ENCODE measurements at places on chromosomes 2 and 18. TPM values are rescaled to one million over a fixed set of nuclear protein-coding genes. Genes with fewer than 3 reads are reported as not detected.

GRCh38 chr2:97754690-97755346 lies 41.4 kb downstream of the ZAP70 start:
- DNase-seq = no peak

DNA sequence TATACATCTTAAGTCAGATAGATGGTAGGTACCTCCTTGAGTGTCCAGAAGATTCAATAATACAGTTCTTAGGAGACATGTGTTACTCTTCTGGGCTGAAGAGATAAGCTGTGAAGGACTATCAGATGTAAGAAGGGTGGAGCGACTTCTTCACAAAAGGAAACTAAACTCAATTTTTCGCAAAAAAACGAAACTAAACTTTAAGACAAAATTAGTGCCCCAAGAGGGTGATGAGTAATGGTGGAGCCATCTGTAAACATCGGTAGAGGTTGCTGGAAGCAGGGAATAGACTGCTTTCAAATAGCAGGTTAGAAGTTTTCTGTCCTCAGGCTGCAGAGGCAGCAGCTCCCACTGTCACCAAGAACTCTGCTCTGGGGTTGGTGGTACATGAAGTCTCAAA lies 111.6 kb upstream of the TACR1 start:
- DNase-seq = no peak

GRCh38 chr2:42156721-42157120 lies 12.4 kb upstream of the EML4 start:
- no peak for DNase-seq

DNA sequence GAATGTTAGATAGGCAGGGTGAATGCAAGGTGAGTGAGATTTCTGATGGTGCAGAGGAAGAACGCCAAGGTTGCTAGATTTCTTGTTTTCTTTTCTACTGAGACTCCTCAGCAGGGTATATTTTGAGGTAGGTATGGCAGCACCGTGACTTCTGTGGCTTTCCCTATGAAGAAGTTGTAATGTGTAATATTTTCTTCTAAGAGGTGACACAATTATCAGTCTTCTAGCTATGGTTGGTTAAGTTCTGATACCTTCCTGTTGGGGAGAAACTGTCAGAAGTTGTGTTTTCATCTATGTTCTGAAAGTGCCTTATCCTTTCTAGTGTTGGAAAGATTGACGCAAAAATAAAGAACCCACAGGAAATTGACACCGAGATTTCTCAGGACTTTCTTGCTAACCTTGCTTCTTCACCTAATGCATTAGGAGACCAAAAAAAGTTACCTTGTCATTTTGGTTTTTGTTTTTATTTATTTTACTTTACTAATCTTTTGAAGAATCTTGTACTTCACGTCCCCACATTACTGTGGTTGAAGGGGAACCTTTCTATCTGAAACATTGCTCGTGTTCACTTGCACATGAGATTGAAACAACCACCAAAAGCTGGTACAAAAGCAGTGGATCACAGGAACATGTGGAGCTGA lies 11.9 kb downstream of the IL18R1 start:
- no peak for DNase-seq

Gene HAAO
- total RNA-seq = 6.4 TPM

- DNase-seq = peak; percentile 16
These were observed 187.0 kb downstream of the HAUS1 start for GRCh38 chr18:46291149-46291548.

DNA sequence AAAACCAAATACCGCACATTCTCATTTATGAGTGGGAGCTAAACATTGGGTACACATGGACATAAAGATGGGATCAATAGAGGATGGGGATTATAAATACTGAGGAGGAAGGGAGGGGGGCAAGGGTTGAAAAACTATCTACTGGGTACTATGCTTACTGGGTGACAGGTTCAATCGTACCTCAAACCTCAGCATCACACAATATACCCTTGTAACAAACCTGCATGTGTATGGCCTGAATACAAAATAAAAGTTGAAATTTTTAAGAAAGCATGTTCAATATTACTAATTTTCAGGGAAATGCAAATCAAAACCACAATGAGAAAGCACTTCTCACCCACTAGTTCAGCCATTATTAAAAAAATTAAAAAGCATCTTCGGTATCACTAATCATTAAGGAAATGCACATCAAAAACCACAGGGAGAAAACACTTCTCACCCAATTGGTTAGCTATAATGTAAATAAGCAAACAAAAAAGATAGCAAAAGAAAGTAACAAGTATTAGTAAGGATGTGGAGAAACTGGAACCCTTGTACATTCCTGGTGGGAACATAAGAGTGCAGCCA lies 99.3 kb upstream of the STON1 start:
- DNase-seq = no peak

GRCh38 chr2:149906886-149907285 lies 319.3 kb upstream of the MMADHC start:
- DNase-seq = no peak

Gene CNTNAP5
- total RNA-seq = not detected

Gene CCDC121
- total RNA-seq = 4.2 TPM

DNA sequence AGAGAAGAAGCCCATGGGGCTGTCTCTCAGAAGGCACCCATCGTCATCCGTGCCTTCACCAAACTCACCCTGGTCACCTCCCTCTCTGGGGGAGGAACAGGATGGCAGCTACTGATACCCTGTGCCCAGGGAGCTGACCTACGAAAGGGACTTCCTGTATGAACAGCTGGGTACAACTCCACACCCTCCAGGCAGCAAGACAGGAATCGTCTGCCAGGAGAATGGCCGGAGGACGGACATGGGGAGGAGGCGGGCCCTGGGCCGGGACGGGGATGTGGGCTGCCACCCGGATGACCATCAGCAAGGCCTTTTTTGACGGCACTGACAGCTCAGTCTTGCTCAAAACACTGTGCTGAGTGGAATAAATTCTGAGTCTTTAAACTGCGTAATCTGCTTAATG lies 243.6 kb downstream of the HDAC4 start:
- DNase-seq = peak; percentile 62

DNA sequence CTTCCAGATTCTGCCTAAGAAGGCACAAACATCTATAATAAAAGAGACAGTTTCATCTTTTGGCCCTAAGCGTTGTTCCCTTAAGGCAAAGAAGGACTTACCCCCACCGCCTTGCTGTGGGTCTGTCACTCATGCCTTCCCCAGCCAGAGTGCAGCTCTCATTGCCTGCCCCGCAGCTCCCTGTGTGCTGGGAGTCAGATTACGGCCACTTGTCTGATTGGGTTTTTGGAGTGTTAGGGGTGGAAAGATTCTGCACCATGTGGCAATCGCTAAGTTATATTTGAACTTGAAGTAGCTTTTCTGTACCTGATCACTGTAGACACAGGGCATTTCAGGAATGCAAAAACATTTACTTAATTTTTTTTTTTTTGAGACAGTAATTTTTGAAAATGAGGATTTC lies at the start of gene AQP4:
TSS of gene AQP4 (minus strand) at position 151 of the 400 bp plus-strand sequence. CDS start at position 133, 18 bp downstream.
- DNase-seq = peak; percentile 82

- DNase-seq = no peak
These were observed 123.1 kb downstream of the PRPF40A start for GRCh38 chr2:152594022-152594766.

GRCh38 chr2:29412197-29412925 lies 297.1 kb downstream of the CLIP4 start:
- DNase-seq = no peak

DNA sequence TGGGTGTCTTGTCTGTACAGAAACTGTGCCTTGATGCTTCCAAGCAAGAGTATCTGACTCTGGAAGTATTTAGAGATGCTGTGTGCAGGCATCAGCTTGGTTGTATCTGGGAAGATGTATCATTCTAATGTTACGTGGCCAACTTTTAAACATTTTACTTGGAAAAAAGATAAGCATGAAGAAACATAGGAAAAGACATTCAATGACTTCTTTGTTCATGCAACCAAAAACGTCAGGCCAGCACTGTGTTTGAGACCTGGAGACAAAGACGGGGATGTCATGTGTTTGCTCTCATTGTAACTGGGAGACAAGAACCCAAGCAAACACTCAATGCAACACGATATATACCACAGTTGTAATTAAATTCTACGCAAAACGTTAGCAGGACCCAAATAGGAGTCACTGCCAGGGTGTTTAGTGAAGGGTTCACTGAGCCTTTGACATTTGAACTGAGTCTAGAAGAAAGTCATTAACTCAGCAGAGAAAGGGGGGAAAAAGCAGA lies 8.9 kb upstream of the SESTD1 start:
- no peak for DNase-seq

Gene MPHOSPH10
- total RNA-seq = 27.9 TPM

Gene RUFY4
- total RNA-seq = not detected
